ENCODE measurements at places on chromosomes 3 and 15. TPM values are rescaled to one million over a fixed set of nuclear protein-coding genes. Genes with fewer than 3 reads are reported as not detected.

The ROBO1 gene
- 20.5 TPM for total RNA-seq

The KLHL6 gene
- not detected for total RNA-seq

The KCNMB2 gene
- total RNA-seq = not detected

The SLC12A1 gene
- not detected for total RNA-seq

The CCK gene
- total RNA-seq = not detected

The TTC21A gene
- total RNA-seq = 6.0 TPM

The PLA2G4E gene
- not detected for total RNA-seq

The CHRNA7 gene
- not detected for total RNA-seq

The ABI3BP gene
- 13.3 TPM for total RNA-seq

The HAPLN3 gene
- 7.2 TPM for total RNA-seq

The ZBED2 gene
- total RNA-seq = not detected

The TUSC7 gene
- total RNA-seq = not detected

The AGBL1 gene
- total RNA-seq = not detected

The MYEF2 gene
- total RNA-seq = 2.6 TPM

The SLC22A13 gene
- not detected for total RNA-seq

The DNAJC17 gene
- total RNA-seq = 28.0 TPM

The C3orf85 gene
- total RNA-seq = not detected

The STARD5 gene
- 16.8 TPM for total RNA-seq

The ACTRT3 gene
- 3.4 TPM for total RNA-seq

The TRIM42 gene
- total RNA-seq = not detected

The CPNE4 gene
- total RNA-seq = not detected

The ERICH6 gene
- 0.35 TPM for total RNA-seq

The NMNAT3 gene
- total RNA-seq = under 0.01 TPM

The CRYGS gene
- not detected for total RNA-seq

The CCDC39 gene
- not detected for total RNA-seq

The TM4SF18 gene
- not detected for total RNA-seq

The SAMMSON gene
- total RNA-seq = not detected

The NR1I2 gene
- not detected for total RNA-seq

The SMCO1 gene
- not detected for total RNA-seq

The CYP1A2 gene
- not detected for total RNA-seq

The RPL29 gene
- total RNA-seq = 1,782 TPM

The MOBP gene
- not detected for total RNA-seq

The GRM2 gene
- total RNA-seq = not detected

The TNK2 gene
- total RNA-seq = 9.7 TPM

The EPHB1 gene
- under 0.01 TPM for total RNA-seq

The NIPA2 gene
- 71.8 TPM for total RNA-seq

The PLSCR5 gene
- total RNA-seq = not detected

The TRA2B gene
- 215 TPM for total RNA-seq

The SPINK8 gene
- not detected for total RNA-seq

The TEX55 gene
- not detected for total RNA-seq

The DMXL2 gene
- total RNA-seq = 116 TPM

The C3orf20 gene
- total RNA-seq = not detected

The PAK6 gene
- total RNA-seq = not detected

The SLC28A2 gene
- total RNA-seq = not detected

The GOLGA8T gene
- not detected for total RNA-seq

The GREM1 gene
- total RNA-seq = 4.3 TPM

The MRAS gene
- total RNA-seq = 27.6 TPM

The TMOD2 gene
- total RNA-seq = 1.7 TPM

The JMJD7 gene
- total RNA-seq = 7.8 TPM

The SI gene
- not detected for total RNA-seq

The UNC13C gene
- not detected for total RNA-seq

The MYO5C gene
- total RNA-seq = not detected

The KAT2B gene
- total RNA-seq = 6.4 TPM

The C15orf61 gene
- total RNA-seq = 4.8 TPM

The LHFPL4 gene
- not detected for total RNA-seq

All from myometrial cell (primary cell).